Nucleus accumbens (tissue), 56 donors: ENCODE measurements at places on chromosomes 7 and 10.

DNA sequence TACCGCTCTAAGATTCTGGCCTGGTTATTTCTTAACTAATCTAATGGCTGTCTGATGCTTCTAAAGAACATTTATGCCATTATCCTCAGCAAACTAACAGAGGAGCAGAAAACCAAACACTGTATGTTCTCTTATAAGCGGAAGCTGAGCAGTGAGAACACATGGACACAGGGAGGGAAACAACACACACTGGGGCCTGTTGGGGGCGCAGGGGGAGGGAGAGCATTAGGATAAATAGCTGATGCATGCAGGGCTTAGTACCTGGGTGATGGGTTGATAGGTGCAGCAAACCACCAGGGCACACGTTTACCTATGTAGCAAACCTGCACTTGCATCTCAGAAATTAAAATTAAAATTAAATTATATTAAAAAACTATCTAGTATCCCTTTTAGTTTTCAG, 853.5 kb downstream of the GATA3 start:
- DNase-seq: no peak

- no peak for DNase-seq
These were observed 150.9 kb downstream of the ZNF22 start for GRCh38 chr10:45151467-45152214.

- DNase-seq: no peak
These were observed 64.4 kb downstream of the TBXAS1 start for GRCh38 chr7:139893461-139893860.

DNA sequence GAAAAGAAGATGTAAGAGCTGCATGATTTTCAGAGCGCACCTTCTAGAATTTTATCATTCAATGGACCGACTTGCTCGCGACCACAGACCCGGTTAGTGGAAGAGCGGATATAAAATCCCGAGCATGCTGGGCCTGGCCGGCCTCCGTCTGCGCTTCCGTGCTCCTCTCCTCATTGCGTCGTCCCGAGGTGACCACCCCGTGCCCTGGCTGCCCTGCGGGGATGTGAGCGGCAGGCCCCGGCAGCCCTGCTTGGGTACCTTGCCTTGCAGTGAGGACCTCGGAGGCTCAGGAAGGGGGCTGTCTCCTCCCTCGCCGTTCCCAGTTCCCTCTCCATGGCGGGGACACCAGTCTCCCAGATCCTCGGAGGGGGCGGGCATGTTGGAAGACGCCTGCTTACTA, 330.9 kb upstream of the SHH start:
- no peak for DNase-seq
